Heart right ventricle (tissue), 16 donors: ENCODE measurements at places on chromosomes 6 and 20.

- DNase-seq = no peak
Measured at GRCh38 chr6:56539527-56540105, 103.1 kb downstream of the DST start.

GRCh38 chr6:52019092-52019491, 68.3 kb downstream of the PKHD1 start:
- no peak for DNase-seq

DNA sequence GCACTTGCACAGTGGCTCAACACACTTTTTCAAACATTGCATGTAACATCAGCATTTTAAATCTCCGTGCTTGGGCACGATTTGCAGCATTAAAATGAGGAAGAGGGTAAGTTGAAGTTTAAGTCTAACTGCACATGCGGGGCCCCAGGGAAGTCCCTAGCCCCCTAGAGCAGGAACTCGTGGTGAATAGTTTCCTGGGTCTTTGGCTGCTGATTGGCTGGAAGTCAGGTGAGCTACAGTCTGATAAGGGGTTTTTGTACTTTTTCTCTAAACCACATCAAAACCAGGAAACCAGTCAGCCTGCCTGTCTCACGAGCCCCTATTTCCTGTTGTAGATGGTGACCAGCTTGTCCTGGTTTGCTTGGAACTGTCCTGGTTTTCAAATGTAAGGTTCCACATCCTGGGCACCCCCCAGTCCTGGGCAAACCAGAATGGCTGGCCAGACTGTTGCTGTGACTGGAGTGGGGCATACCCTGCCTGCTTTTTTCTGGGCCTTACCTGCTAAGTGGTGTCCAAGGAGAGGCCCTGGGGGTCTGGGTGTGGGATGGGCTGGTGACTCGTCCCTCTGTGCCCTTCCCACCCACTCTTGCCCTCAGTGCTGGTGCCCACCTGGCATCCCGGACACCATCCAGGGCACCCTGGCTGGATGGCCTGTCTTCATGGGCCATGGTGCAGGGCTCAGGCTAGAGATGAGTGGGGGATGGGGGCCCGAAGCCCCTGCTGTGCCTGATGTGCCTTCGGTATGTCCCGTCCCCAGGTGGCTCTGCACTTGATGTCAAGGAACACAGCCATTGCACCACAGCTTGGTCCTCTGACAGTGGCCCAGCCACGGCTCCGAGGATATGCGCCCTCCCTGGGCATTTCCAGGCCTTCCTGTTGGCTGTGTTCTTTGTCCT, 31.8 kb downstream of the SUN5 start:
- no peak for DNase-seq

GRCh38 chr6:84052204-84052882, 18.8 kb downstream of the MRAP2 start:
- peak; percentile 66 for DNase-seq
